Ascending aorta (tissue), 2 donors: ENCODE measurements at places on chromosomes 4 and X. TPM values are rescaled to one million over a fixed set of nuclear protein-coding genes. Genes with fewer than 3 reads are reported as not detected.
A peak's percentile ranks its signal among the peaks of the same experiment; 100 is the strongest.

- no peak for DNase-seq
These were observed 448.6 kb upstream of the TECRL start for GRCh38 chr4:64857815-64858214.

TLR2 gene
- total RNA-seq, result 19.1 TPM

DNA sequence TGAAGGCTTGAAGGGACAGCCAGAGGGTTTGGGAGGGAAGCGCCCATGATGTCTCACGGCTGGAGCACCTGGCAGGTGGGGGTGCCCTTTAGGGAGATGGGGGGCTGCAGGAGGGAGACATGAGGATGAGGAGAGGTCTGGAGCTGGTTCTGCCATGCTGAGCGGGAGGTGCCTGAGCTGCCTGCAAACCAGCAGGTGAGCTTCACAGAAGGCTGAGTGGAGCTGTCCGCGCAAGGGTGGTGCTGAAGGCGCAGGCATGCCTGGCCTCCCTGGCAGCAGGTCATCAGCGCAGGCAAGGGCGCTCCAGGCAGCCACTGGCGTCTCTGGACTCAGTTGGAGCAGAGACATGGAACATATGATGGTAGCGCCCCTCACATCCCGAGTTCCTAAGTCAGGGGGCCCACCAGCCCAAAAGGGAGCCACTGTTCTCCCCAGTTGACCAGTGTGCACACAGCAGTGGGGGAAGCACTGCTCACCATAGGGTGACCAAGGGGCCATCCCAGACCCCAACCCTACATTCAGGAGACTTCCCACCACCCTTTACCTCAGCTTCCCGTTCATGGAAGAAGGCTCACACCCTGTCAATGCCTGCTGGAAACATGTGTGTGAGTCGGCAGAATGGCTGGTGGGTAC is 25.8 kb downstream of the ADRA2C start:
- no peak for DNase-seq

DNA sequence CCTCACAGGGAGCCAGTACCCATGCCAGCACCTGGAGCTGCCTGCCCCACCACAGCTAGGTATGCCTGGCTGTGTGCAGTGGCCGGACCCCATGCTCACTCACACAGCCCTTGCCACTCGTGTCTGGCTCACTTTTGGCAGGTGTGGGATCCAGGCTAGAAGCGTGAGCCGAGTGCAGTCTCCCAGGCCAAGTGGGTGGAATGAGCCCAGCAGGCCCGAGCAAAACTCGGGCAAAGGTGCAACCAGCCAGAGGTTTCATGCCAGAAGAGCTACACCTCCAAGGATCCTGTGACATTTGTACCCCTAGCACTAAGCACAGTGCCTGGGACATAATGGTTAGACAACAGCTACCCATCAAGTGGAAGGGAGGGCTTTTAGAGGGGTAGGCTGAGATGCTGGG is 217.8 kb downstream of the NSUN7 start:
- DNase-seq, result no peak

- DNase-seq, result no peak
These were observed 5.0 kb downstream of the SMAD1 start for GRCh38 chr4:145486603-145487002.

GRCh38 chr4:73259571-73260090 is 1.0 kb upstream of the ANKRD17 start:
- no peak for DNase-seq

- DNase-seq, result no peak
These were observed 837.3 kb downstream of the PCDH7 start for GRCh38 chr4:31557437-31557836.

DNA sequence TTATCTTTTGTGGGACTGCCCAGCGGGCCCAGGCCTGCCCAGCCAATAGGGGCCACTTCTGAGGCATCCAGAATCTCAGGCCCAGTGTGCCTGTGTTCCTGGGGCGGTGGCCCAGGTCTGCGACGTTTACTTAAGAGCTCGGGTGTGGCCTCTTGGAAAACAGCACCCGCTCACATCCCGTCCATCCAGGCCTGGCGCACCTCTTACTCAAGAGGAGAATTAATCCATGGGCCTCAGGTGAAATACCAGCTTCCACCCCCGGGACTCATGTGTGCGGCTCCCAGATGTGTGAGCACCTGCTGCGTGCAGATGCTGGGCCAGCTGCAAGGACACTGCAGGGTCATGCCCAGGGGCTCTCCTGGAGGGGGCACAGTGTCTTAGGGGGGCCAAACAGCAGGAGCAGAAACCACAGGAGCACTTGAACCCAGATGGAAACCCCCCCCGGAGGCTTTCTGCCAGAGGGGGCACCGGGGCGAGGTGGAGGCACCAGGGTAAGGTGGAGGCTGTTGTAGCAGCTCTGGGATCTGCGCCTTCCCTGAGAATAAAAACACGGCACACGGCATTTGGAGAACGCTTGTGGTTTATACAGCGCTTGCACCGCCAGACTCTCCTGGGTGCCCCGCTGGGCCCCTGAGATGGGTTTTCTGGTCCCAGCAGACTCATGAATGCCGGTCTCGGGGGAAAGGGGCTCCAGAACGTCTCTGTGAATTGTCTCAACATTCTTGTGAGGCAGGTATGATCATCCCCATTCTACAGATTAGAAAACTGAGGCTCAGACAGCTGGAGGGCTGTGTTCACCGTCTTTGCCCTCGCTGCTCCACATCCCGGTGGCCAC is 2.8 kb downstream of the PSAPL1 start:
- DNase-seq, result no peak

DNA sequence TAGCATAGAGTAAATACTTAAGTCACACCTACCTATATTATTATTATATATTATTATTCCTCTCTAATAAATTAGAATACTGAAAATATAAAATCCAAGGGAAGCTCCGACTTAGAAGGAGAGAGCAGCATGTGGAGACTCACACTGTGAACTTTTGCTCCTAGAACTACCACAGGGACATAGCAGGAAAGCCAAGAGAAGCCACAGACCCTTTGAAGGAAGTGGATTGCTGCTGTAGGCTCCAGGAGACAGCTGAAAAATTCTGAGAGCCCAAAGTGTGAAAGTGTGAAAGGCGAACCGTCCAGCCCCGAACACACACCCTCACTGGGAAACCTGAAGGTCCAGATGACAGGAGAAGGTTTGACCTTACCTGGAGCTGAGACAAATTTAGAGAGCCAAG is 177.0 kb downstream of the FAM13A start:
- DNase-seq, result no peak

- DNase-seq, result no peak
These were observed 49.4 kb upstream of the FAT1 start for GRCh38 chr4:186772936-186773487.

DNA sequence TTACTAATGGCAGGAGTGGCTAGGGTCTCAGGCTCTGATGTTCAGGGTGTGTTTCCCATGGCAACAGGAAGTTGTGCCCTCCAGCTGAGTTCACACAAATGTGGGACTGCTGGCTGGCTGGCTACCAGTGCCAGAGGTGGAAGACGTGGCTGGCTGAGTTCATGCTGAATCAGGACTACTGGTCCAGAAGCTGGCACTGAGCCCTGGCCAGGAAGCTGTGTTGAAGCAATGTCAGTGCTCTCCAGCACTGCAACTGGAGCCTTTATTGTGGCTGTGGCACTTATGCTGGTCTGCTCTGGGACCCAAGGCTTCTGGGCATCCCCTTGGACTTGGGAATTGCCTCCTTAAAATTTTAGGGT is 42.0 kb upstream of the ZXDA start:
- DNase-seq, result no peak

PPARGC1A gene
- 1.7 TPM for total RNA-seq

EREG gene
- total RNA-seq, result not detected

DNA sequence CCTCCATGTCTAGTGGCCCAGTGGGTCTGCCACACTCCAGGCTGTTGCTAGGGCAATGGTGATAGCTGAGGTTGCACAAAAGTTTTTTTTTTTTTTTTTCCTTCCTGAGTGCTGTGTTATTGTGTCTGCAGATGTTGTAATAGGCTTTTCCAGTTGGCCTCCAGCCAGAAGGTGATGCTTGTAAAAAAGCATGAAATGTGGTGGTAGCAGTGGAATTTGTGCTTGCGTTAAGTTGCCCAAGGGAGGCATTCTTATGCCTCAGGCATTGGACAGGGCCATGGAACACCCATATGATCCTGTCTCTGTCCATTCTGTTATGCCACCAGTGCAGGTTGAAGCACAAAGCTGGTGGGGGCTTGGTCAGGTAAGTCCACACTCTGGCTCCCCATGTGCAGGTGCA is 660.5 kb upstream of the SPANXN1 start:
- no peak for DNase-seq

KLF8 gene
- 5.7 TPM for total RNA-seq

- no peak for DNase-seq
These were observed 110.4 kb downstream of the RPA4 start for GRCh38 chrX:96994093-96994492.

- DNase-seq, result no peak
These were observed 30.6 kb upstream of the MANBA start for GRCh38 chr4:102791318-102791835.

DNA sequence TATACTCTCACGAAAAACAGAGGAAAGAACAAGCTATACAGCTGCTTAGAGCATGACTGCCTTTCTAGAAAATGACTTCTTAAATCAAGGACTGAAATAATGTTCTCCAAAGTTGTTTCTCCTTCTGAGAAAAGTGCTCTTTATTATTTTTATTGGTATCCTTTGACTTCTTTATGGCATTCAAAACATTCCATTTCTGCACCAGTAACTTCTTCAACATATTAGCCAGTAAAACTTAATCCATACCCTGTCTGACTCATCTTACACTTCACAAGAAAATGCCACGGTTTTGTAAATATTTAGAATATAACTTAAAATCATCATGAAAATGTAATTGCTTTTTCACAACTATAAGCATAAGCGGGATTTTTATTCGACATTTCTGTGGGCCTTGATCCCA is 180.4 kb downstream of the NR3C2 start:
- DNase-seq, result no peak

GRCh38 chrX:70924294-70924911 is 6.5 kb downstream of the SLC7A3 start:
- DNase-seq, result no peak

DNA sequence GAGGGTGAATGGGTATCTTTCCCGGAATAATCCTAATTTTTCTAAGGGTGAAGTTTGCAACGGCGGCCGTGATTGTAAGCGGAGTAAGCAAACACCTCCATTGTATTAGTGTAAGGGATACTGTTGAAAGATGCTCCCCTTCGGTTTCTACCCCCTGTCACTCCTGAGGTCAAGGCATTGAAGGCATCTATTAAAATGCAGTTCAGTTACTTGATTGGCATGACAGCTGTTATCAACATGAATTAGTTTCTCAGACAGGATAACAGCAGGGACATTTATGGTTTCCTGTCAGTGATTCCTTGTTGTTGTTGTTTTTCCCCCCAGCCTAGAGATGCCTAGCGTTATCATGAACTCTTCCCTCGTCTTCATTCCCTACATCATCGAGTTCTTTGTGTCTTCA is 552 bp downstream of the SLC25A14 start:
- no peak for DNase-seq

DNA sequence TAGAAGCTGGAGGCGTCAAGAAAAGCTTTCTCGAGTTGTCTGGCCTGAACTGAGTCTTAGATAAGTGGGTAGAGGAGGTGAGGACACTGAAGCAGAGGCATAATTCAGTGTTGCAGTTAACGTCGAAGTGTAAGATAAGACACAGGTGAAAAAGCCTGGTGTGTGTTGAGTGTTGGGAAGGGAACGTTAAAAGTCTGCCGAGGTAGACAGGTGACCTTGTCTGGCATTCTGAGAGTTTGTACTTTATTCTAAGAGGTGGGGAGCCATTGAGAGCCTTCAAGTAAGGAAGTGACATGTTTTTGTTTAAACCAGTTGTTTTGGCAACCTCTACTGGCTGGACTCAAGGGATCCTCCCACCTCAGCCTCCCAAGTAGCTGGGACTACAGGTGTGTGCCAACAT is 219.1 kb downstream of the SHROOM3 start:
- DNase-seq, result no peak

GRCh38 chr4:184959786-184960185 is 58.5 kb upstream of the HELT start:
- no peak for DNase-seq

DNA sequence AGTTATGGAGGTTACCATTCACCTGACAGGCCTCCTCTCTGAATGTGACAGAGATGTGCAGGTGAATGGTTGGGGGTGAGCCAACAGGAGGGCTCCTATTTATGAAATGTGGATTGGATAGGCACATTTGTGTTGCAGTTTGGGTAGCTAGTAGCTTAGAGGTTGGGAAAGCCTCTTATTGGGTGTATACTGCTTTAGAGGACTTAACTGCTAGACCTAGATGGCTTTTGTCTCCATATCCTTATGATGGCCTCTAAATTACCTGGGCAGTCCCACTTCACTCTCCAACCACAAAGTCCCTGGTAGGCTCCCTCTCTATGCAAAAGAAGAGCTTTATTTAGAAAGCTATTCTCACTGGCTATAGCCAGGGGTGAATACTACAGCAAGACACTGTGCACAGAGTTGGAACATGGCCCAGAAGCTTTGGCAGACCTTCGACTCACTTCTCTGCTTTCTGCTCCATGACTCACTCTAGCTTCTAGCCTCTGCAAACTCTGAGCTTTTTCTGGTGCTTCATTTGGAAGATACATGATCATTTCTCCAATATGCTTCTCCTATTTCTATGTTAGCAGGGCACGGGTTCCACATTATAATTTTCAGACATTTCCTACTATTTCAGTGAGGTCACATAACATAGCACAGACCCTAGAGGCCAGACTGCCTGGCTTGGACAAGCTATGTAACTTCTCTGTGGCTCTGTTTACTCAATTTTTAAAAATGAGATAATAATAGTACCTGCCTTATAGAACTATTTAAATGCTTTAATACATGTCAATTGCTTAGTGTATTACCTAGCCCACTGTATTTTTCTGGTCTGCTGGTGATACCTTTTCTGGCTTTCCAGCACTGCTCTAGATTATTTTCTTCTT is 6.0 kb upstream of the VGLL1 start:
- DNase-seq, result peak; percentile 84

GRCh38 chr4:1410491-1411325 is 4.5 kb upstream of the NKX1-1 start:
- DNase-seq, result no peak

CNKSR2 gene
- 0.53 TPM for total RNA-seq

- peak; percentile 74 for DNase-seq
These were observed 108.3 kb upstream of the CAMK2D start for GRCh38 chr4:113869743-113870375.

- DNase-seq, result no peak
These were observed 143.0 kb upstream of the GYPA start for GRCh38 chr4:144283526-144283925.
